ENCODE measurements at places on chromosomes 12 and 14.

DNA sequence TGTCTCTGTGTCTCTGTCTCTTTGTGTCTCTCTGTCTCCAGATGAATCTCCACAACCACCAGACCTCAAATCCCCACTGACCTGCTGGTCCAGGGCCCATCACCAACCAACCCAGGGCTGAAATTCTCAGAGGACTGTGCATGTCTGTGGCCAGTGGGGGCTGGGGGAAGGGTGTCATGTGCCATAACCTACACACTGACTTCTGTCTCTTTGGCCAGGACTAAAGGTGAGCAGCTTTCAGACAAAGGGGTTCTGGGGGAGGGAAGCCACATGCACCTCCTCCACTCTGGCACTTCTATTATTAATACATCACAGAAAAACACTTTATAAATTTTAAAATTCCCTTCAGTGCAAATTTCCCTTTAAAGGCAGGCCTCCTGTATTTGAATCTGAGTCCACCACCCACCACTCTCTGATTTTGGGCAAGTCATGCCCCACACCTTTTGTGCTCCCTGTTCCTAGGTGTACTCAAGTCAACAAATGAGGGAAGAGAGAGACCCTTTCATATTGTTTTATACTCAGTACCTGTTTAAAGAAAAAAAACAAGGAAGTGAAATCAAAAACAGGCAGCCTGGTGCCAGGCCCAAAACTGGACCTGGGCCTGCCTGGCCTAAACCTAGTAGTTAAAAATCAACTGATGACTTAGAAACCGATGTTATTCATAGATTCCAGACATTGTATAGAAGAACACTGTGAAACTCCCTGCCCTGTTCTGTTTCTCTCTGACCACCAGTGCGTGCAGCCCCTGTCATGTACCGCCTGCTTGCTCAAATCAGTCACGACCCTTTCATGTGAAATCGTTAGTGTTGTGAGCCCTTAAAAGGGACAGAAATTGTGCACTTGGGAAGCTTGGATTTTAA lies 80.2 kb downstream of the TUNAR start:
- no peak for DNase-seq

GRCh38 chr12:47591795-47592194 lies 114.0 kb downstream of the RPAP3 start:
- no peak for DNase-seq

DNA sequence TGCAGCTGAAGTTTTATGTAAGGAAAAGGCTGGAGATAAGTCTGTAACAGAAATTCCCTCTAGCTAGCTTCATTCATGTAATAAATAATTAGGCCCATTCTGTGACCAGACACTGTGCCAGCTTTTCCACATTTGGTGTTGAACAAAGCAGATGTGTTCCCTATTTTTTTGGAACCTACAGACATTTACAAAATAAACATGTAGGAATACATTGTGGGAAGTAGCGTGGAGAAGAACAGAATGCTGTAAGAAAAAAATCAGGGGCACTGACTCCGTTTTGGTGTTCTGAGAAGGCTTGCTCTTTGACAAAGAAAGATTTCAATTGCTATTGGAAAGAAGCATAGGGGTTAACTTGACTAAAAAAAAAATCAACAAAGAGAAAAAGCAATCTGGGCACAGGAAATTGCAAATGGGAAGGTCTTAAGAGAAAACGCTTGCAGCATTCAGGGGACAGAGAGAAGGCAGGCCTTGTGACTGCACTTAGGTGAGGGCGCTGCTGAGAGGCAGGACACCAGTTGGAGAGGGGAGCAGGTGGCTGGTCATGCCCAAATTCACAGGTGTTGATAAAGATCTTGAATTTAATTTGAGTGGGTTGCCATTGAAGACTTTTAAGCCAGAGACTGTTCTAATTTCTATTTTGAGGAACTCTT lies 4.0 kb downstream of the FAR2 start:
- DNase-seq, result no peak

- DNase-seq, result no peak
Measured at GRCh38 chr12:65086236-65086635, 34.9 kb downstream of the WIF1 start.

GRCh38 chr12:17342381-17342961 lies 736.5 kb upstream of the LMO3 start:
- no peak for DNase-seq

DNA sequence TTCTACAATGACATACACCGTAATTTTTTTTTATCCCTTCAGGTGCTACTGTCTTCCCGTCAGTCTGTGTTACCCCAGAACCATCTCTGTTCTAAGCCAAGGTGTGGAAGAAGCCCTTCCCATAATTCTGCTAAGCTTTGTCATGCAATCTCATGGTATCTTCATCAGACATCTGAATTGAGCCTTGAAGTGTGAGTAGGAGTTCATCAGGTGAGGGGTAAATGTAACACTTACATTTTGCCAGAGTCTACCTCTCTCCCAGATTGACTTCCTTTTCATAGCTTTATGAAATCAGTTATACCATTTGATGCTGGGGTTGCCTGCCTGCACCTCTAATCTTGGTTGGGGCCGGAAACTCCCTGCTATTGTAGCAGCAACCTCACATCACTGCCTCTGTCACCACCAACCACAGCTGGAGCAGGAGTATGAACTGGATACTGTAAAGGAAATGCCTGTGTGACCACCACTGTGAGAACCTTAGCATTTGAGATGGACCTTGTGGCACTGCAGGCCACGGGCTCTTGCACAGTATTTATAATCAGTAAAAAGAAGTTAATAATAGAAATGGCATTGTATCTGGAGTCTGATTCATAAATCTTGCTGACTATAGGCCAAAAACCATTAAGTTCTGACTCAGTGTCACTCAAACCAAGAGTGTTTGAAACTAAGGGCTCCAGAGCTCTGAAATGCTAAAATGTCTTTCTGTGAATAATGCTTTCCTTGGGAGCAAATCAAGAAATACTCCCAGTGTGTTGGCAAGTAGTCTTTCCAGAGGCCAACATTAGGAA lies 58.7 kb upstream of the STK38L start:
- no peak for DNase-seq

- DNase-seq, result no peak
Measured at GRCh38 chr12:126040307-126040706, 975.1 kb downstream of the AACS start.

GRCh38 chr14:105248368-105249181 lies at the start of gene BTBD6:
Gene BTBD6, plus strand, starts transcription at chr14:105248533. Its CDS starts 179 bp downstream, at chr14:105248712.
- DNase-seq, result peak; percentile 17

DNA sequence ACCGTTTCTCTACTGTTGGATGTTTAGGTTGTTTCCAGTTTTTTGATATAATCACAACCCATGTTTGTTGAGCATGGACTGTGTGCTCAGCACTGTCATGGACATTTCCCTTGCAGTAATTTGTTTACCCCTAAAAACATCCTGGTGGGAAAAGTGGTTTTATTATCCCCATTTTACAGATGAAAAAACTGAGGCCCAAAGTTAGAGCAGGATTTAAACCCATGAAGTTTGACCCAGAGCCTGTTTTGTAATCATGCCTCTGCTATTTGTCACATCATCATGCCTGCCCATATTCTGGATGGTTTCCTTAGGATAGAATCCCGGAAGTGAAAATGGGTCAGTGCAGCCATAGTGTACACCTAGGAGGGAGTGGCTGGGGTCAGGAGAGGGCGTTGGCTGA lies 17.0 kb upstream of the LRP1-AS start:
- no peak for DNase-seq

GRCh38 chr14:59570122-59570521 lies 6.5 kb downstream of the CCDC175 start:
- DNase-seq, result no peak

DNA sequence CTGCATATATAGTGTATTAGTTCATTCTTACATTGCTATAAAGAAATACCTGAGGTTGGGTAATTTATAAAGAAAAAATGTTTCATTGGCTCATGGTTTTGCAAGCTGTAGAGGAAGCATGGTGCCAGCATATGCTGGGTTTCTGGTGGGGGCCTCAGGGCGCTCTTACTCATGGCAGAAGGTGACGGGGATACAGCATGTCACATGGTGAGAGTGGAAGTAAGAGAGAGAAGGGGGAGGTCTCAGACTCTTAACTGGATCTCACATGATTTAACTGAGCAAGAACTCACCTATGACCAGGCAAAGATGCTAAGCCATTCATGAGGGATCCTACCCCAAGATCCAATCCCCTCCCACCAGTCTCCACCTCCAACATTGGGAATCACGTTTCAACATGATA lies 15.9 kb upstream of the PAWR start:
- no peak for DNase-seq

- DNase-seq, result no peak
Measured at GRCh38 chr14:63542231-63542999, 762 bp downstream of the PPP2R5E start.

DNA sequence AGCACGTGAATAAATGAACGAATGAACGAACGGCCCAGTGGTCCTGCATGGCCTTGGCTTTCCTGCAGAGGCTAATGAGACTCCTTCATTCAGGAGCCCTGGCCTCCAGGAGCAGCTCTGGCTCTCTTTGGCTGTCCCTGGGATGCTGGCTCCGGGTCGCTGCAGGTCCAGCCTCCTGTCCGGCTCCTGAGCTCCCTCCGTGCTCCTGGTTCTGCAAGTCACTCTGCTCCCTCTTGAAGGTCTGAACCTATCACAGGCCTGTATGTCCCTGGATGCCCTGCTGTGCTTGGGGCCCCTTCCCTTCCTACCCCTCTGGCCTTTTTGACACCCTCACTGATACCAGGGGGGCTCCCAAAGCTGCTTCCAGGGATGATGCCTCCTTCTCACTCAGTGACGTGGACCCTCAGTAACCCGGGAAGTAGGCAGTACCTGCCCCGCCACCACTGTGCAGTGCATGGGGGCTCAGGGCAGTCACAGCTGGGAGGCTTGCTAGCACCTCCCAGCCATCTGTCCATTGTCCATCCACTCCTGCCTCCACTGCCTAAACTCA lies 133.7 kb upstream of the C14orf180 start:
- DNase-seq, result no peak

DNA sequence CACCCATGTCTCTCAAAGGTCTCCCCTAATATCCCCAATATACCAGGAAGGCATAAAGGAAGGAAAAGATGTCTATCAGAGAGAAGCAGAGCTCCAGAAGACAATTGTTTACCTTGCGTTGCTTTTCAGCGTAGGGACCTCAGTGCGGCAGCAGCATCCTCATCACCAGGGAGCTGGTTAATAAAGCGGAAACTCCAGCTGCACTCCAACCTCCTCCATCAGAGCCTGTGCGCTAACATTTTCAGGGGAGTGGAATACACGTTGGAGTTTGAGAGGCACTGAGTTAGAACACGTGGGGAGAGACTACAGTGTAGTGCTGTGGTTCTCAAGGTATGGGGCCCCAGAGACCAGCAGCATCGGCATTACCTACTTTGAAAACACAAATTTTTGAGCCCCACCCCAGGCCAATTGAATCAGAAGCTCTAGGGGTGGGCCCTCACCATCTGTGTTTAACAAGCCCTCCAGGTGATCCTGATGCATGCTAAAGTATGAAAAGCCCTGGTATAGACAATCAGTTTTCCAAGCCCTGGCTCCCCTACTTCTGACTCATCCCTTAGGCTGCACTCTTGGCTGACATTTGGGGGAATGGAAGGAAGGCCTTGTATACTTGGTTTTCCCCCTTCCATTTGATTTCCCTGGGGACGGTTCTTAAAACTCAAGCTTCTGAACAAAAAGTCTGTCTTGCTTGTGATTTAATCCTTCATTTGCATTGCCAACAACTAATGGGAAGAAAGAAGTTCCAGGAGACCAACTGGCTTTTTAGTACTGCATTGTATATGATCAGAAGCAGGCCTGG lies 419.0 kb upstream of the CCDC196 start:
- DNase-seq, result no peak

Measured in AG09309 (cell line).